Activated CD8-positive, alpha-beta memory T cell treated with anti-CD3 and anti-CD28 coated beads for 36 hours (primary cell): ENCODE measurements at places on chromosomes 13 and 19. TPM values are rescaled to one million over a fixed set of nuclear protein-coding genes. Genes with fewer than 3 reads are reported as not detected.

The ANGPTL4 gene
- 0.19 TPM for total RNA-seq

The METTL21C gene
- total RNA-seq = not detected

The BRME1 gene
- total RNA-seq = 6.9 TPM

The OR7C1 gene
- not detected for total RNA-seq

The URAD gene
- total RNA-seq = not detected

The LRRC63 gene
- total RNA-seq = 0.51 TPM

The GRIK5 gene
- 0.59 TPM for total RNA-seq
